ENCODE measurements at places on chromosomes 6 and 20.

DNA sequence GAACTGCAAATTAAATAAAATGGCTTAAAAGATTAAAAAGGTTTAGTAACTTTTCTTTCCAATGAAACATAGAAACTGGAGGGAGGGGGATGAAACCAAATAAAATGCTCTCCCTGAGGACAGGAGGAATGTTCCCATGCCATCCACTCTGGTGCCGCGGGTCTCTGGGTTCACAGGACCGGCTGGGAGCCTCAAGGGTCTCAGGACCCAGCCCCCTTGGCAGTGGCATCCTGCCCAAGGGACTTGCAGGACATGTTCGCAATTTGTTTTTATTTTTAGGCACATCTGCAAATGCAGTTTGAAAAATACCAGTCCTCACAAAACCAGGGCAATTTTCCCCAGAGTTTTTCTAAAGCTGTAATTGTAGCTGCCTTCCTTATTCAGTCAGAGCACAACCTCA lies 7.5 kb downstream of the BEND3 start:
- no peak for DNase-seq

- no peak for DNase-seq
These were observed 160.7 kb upstream of the MAN1A1 start for GRCh38 chr6:119510246-119510645.

GRCh38 chr6:161434350-161434749 lies 160.5 kb upstream of the AGPAT4 start:
- DNase-seq: no peak

DNA sequence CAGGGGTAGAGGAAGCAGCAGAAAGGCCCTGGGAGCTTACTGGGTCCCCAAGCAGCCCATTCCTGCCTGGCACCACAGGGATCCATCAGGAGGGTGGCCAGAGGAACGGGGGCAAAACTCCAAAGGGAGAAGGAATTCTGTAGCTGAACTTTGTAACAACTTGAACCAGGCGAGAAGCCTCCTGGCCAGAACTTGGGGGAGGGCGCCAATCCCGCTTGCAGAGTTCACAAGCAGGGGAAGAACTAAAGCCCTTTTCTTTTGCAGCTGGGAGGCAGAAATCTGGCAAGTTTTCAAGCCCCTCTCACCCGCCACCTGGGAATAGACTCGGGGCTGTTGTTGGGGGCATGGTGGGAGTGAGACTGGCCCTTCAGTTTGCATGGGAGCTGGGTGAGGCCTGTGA lies 189.1 kb downstream of the PHF3 start:
- no peak for DNase-seq

GRCh38 chr6:143823548-143823947 lies 19.6 kb upstream of the LTV1 start:
- no peak for DNase-seq

DNA sequence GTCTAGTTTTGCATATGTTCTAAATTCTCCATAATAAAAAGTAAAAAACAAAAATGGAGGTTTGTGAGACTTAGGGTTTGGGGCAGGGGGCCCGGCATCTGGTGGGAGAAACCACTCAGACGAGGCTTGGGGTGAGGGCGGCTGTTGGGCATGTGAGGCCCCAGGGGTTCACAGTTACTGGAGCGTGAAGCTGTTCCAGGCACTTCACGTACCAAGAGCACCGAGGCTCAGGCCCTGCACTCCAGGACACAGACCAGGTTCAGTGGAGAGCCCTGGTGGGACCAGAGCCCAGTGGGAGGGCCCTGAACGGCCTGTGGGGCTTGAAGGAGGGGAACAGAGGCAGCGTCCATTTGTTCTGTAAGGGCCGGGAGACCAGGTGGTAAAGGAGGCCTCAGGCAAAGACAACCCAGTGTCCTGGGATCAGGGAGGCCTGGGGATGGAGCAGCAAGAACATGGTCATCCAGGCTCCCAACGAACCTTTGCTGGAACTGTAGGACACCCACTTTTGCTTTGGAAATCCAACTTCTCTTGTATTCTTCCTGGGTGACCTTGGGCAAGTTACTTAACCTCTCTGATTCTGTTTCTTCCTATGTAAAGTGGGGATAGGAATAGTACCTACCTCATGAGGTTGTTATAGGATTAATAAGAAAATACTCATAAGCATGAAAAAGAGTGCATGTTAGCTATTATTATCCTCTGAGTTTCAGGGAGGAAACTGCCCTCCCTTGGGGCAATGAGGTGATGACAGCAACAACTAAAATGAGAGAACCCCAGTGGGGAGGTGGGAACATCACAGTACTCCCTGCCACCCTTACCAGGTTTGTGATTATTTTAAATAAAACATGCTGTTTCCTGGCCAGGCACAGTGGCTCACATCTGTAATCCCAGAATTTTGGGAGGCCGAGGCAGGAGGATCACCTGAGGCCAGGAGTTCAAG lies 1.1 kb upstream of the FGD2 start:
- no peak for DNase-seq

DNA sequence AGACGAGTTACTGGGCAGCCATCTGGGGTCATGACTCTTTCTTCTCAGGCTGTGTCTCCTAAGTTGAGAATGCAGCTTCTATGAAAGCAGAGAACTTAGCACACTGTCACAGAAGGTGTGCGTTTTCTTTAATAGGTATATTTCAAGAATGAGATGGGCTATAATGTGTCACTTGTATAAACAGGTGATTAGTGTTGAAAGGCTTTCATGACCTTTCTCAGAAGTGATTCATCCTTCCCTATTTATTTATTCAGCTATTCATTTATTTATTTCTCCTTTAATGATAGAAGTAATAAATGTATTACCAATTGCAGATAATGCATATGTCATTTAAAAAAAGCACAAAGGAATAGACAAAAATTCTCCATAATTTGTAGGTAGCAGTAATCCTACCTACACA lies 157.2 kb upstream of the COL21A1 start:
- no peak for DNase-seq

GRCh38 chr20:53794529-53795115 lies 201.0 kb upstream of the ZNF217 start:
- no peak for DNase-seq

DNA sequence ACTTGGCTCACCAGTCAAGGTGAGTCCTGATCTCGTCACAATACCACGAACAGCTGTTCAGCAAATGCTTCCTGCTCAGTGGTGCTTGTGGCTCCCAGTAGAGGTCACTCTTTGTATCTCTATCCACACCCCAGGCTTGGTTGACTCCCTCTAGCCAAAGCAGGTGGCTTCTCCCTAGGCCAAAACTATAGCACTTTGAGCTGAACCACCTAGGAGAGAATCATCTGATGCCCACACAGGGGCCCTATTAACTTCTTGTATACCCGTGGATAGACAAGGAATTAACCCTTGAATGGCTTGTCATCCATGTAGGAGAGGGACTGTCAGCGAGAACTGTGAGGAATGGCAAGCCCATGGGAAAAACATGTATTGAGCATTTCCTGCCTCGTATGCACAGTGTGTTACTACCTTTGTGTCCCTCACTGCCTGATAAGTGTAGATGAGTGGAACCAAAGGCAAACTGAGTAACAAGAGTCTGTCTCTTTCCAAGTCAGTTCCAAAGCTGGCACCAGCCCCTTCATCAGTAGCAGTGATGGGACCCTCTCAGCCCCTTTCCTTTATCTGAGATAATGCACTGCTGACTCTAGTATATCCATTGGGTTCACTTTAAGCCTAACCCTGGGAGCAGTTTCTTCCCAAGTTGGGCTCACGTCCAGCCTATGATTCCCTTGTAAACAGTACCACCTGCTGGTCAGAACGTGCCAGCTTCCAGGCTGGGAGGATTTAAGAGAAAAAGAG lies 42.5 kb downstream of the EIF2S2 start:
- peak; percentile 71 for DNase-seq

DNA sequence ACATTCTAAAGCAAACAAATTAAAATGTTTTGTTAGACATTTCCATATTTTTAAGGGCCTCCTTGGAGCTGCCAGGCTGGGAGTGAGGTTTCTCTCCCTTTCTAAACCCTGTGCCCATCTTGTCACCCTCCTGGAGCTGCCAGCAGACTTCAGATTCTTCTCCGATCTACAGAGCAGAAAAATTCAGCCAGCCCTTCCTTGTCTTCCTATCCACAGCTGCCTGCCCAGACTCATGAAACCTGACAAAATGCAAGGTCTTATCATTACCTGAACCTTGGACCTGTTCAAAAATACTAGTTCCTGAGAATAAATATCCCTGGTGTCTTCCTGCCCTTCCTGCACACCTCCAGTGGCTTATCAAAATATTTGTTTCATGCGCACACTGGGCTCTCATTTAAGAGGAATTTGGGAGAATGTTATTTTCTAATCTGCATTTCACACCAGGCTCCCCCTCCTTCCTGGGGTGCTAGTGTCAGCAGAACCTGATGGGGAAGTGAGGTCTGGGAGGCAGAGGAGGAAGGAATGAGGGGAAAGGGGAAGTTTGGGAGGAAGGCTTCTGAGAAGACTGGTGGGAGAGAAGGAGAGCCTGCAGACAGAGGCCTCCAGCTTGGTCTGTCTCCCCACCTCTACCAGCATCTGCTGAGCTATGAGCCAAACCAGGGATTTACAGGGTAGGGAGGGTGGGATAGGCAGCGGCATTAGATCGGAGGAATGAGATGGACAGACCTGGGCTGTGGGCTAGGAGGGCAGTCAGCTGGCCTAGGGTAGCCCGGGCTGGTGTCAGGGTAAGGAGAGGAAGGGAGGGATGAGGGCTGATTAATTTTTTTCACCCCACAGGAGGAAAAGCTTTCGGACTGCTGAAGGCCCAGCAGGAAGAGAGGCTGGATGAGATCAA lies at the start of gene AIF1:
TSS of gene AIF1 (plus strand) at position 551 of the 895 bp plus-strand sequence. CDS start at position 647, 96 bp downstream.
- DNase-seq: no peak

DNA sequence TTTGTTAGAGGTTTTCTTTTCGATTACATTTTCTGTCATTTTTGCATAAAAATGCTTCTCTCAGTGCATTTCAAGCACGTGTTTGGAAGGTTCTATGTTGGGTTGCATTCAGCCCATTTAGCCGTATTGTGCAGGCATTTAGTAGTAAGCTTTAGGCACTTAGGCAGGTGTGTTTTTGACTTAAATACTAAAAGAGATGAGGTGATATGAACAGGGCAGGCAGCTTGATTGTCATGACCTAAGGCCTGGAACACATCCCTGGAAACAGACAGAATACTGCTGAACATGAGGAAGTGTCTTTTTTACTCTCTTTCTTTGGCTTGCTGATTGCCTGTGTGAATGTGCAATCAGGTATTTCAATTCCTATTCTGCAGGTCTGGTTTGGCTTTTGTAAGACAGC lies 610.5 kb upstream of the MAN1A1 start:
- DNase-seq: no peak

All from right renal pelvis (tissue), 4 donors.